ENCODE measurements at places on chromosomes 5 and 9.
A peak's percentile ranks its signal among the peaks of the same experiment; 100 is the strongest.

GRCh38 chr9:110143950-110144545, 63.9 kb downstream of the C9orf152 start:
- DNase-seq, result peak; percentile 69

DNA sequence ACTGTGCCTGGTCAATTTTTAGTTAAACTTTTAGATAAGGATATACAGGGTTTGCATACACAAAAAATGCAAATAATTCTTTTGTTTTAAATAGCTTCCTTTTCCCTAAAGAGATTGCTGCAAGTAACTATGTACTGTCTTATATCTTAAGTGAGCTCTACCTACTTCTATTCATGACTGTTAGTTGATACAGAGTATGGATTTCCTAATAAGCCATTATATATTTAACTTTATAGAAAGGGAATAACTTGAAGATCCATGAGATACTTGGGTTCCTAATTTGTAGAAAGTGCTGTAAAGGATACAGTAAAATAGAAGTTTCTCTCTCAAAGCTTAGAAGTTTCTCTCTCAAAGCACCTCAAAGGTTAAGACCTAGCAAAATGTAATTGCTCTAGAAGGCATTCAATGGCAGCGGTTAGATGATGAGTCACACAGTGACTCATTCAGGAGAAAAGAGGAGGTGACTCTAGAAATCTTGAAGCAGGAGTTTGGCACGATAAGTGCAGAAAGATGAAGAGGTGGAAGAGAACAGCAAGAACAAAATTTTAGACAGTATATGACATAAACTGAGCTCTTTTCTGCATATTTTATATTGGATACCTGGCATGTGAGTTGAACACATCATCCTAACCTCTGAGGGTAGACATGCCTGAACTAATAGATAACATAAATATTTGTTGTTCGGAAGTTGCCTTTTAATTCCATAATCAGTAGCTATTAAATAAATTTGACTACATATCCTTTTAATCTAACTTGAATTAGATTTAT, 5.5 kb upstream of the DNAJC21 start:
- DNase-seq, result no peak

DNA sequence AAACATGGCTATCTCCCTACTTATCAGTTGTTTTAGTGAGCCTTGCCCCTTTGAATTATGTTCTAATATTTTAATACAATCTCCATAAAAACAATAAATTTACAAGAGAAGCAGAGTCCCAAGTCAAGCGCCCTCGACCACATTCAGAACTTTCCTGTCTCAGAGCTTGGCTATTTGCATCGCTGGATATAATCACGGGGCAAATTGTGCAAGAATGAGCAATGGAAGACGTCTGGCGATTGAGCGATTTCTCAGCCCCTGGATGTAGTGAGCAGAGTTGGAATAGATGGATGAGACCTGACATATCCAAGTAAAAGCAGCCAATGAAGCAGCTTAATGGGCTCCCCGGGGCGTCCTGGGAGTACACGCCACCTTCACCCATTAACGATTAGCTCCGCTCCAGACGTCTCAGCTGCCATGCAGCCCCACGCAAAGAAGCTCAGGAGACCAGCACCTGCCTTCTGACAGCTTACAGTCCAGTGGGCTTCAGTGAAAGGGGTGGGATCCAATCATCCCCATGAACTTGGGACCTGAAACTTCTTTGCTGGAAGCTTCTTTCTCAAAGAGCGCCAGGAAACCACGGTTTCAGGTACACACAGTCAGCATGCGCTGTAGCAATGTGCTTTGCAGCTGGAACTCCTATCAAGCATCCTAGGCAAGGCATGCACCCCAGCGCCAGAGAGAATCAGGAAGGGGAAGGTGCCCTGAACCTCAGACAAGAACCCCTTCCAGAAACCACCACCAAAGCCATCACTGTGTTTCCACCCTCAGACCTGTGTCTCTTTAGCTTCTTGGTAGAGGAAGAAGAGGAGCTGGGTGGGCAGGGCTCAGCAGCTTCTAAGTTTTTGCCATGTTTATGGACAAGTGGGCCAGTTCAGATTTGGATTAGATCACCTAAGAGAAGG, 92.0 kb upstream of the IRX4 start:
- no peak for DNase-seq

- no peak for DNase-seq
These were observed 356.3 kb downstream of the BNC2 start for GRCh38 chr9:16514131-16514530.

DNA sequence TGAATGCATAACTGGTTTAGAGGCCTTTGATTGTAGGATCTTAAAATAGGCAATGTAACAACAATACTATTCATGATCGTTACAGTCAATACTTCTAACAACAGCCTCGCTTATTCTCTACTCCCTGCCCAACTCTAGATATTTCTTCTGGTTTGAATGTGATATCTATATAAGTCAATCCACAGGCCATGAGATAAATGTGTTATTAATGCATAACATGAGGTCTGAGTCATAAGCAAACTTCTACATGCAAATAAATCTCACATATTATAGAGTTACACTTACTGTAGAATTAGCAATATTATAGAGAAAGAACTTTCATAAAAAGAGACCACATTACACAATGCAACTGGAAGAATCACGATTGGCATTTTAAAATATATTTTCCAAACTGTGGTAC, 2.9 kb upstream of the ALDOB start:
- DNase-seq, result no peak

DNA sequence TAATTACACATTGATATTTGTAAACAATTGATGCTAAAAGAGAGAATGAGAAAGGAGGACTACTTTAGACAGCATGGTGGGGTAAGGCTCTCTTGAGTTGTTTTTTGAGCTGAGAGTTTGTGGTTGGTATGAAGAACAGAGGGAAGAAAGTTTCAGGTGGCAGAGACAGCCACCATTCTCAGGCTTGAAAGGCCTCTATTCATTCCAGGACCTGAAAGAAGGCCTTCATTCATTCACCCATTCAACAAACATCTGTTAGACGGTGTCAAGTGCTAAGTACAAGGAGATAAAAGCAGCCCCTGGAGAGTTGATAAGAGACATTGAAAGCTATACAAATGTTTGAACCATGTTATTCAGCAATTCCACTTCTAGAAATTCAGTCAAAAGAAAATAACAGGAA, 21.7 kb upstream of the ADAM19 start:
- DNase-seq, result no peak

DNA sequence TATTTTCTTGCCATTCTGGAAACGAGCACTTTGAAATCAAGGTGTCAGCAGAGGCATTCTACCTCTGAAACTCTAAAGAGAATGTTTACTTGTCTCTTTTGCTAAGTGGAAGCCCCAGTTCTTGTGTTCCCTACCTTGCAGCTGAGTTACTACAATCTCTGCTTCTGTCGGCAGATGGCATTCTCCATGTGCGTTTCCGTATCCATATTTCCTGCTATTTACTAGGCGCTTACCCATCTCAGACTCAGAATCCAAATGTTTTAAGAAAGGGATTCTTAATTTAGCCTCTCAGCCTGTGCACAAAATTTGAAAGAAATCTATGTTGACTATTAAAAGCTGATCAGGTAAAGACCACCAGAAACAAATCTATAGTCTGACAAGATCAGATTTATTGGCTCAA, 221.3 kb upstream of the FTMT start:
- DNase-seq, result no peak

DNA sequence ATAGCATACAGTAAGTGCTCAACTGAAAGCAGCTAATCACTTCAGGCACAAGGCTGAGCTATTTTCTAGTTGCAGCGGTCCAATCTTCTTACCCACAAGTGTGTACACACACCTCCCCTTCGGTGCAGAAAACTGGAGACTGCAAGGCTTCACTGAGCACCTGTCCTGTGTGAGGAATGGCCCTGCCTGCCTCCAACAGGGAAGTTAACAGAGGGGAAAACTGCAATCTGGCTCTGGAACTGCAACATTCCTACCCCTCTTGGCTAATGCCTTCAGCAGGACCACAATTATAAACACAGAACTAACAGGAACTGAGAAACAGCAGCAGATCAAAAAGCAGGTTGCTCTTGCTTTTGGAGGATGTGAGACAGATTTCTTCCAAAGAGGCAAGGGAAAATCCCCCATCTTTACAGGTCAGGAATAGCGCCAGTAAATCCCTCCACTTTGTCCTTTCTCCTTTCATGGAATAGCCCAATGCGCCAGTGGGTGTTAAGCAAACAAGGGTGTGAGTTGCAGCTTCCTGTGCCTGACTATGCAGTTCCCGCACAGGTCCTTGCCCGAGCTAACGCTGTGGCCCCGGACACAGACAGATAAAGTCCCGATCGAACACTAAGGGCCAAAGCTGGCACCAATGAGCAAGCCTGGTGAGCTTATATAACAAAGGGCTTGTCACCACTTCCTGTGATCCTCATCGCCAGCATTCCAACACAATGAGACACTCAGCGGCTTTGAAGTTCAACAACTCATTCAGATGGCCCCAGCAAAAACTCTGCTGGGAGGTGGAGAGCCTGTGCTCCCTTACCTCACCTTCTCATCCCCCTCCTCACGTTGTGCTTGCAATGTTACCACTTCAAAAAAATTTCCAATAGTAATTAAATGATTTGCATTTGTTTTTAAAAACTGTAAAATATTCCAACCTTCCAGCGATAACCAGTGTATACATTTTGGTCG, 21.5 kb downstream of the SHB start:
- DNase-seq, result no peak

GRCh38 chr5:172151661-172152210, 36.3 kb downstream of the STK10 start:
- DNase-seq, result no peak

- no peak for DNase-seq
These were observed 75.9 kb upstream of the HTR4 start for GRCh38 chr5:148730270-148730669.

DNA sequence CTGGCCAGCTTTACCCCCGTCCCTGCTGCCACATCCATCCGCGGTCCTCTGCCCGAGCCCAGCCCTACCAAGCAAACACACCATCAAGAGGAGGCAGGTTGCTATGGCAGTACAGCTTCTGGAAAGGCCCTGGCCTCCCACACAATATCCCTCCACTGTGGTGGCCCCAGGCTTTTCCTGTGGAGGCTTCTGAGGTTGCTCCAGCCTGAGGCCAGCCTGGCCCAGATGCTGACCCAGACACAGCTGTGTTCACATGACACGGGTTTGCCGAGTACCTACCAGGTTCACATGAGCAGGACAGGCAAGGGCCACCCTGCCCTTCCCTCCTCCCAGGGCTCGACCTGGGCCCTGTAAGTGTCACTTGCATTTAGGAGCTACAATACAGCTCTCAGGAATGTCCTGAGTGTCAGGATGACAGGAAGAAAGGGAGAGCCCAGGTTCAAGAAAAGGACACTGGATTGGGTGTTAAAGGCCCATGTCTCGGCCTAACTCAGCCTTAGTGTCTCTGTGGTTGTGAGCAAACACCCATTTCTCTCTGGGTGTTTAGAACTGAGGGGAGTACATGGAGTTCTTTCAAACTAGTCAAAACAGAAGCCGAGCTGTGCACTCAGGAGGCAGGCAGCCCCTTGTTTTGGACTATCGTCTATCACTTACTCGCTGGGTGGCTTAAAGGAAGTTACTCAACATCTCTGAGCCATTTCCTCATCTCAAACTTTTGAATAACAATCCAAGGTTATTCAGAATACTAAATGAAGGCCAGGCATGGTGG, 40.2 kb downstream of the NAIF1 start:
- DNase-seq, result no peak

- DNase-seq, result no peak
These were observed 55.3 kb downstream of the TRPC7 start for GRCh38 chr5:136309932-136310598.

- DNase-seq, result no peak
These were observed 69.2 kb downstream of the MARCHF3 start for GRCh38 chr5:126961128-126961527.

- DNase-seq, result no peak
These were observed 12.9 kb upstream of the RHOBTB3 start for GRCh38 chr5:95718203-95718602.

DNA sequence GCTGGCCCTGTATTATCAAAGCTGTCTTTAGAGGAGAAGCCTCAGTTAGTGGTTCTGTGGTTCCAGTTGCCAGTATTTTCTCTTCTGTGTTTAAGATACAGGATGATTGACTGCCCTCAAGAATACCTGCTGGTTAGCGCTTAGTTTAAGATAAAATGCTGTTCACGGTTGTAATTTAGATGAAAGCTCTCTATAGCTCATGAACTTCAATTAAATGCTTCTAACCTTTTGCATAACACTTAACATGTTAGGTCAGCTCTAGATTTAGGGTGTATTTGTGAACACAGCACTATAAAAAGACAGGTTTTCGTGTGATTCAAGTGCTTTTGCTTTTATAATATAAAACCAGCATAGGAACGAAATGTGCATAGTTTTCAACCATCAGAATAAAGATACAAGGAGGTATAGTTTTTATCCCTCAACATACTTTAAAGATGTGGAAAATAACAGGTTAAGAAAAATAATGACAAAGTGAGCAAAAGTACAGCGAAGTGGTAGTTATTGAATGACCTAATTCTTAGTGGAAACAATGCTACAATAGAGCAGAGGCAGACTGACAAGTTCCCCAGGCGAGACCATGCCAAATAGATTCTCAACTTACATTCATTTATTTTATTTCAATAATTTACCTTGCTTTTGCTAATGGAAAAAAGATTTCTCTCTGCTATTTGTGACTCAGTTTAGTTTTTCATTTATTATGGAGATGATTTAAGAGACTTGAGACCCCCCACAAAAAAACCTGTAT, 602.6 kb upstream of the DMAC1 start:
- no peak for DNase-seq

DNA sequence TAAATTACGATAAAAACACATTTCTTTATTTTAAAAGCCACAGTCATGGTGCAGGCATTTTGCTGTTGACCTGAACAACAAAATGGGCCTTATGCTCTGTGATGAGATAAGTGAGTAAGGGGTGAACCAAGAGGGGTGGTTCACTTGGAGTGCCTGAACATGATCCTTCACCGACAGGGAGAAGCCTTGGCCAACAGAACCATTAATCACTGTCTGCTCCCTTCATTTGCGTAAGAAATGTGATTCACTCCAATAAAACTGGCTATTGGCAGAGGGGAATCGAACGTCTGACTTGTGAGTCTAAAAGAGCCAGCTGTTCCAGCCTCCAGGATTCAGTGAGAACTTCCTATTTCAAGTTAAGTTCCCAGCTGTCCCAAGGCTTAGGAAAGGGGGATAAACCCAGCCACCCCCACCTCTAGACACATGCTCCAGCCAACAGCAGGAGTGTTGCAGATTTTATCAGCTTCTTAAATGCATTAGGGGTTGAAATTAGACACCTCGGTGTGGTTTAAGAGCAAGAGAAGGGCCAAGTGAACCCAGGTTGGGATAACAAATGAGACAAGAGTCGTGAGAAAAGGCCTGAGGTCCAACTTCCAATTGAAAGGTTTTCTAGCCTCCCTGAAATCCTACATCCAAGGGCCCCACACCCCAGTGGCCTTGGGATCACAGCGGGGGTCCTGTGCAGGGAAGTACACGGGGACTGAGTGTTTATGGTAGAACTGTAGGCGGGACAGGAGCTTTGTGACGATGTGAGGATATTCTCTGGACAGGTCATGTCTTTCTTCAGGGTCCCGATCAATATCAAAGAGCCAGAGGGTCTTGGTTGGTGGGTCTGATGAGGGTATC, 131.4 kb upstream of the LHFPL2 start:
- no peak for DNase-seq

Data from T-helper 1 cell (primary cell).